ENCODE measurements at places on chromosomes 2 and 18.

GRCh38 chr18:74849301-74849700, 251.6 kb downstream of the ZNF407 start:
- DNase-seq, result no peak

DNA sequence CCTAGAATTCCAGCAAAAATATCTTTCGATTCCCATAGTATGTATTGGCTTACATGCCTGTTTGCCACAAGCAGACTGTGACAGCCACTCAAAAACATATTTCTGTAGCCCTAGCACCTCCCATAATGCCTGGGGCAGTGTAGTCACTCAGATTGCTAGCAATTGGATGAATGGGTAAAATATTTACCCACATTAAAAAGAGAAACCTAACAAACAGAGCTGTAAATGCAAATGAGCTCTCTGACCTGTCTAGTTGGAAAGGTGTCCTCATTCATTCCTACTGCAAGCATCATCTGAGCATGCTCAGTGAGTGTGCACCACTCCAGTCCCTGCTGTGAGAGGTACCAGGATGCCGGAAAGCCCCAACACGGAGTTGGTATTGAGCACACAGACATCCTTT, 234.0 kb upstream of the RAB12 start:
- peak; percentile 48 for DNase-seq

- DNase-seq, result no peak
Observed at GRCh38 chr2:169158874-169159273, 89.5 kb downstream of the DHRS9 start.

DNA sequence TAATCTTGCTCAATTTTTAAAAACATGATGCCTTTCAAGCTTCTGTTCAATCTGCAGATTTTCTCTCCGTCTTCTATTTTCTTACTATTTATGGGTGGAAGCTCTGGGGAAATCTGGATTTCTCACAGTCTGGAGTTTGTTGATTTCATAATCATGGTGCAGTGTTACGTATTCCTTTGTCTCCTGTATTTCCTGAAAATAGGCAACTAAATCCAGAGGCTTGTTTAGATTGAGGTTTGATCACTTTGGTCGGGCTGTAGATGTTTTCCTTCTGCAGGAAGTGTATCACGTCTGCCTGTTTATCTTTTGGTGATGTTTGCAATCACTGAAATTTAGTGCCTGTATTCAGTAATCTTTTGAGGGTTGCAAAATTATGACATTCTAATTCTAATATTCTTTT, 487.7 kb downstream of the LRRTM4 start:
- no peak for DNase-seq

DNA sequence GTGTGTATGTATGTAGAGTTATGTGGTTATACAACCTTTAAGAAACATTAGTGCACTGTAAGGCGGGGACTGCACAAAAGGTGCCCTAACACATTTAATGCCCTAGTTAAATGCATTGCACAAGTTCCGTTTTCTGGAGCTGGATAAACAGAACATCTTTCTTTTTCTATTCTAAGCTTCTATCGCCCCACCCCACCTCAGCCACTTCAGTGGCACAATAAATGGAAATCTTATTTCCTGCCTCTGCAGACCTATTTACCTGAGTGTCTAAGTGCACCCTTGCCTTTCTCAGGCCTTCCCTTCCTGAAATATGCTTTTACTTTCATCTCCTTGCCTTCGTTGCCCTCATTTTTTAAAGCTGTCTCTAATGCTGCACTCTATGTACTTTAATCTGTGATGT, 123.5 kb downstream of the TANC1 start:
- DNase-seq, result no peak

DNA sequence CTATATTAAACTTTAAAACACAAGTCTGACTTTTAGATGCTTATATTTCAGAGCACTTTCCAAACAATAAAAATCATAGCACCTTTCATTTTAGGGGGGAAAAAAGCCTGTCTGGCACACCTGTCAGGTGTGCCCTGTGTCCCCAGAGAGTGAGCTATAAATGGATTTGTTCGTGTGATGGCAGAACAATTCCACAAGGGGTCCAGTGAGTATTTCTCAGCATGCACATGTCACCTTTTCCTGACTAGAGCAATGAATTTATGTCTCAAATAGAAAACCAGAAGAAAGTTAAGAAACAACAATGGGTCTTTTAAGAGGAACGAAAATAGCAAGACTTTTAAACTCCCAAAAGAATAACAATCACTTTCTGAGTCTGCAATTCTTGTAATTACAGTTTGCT, 55.9 kb downstream of the ACVR1C start:
- no peak for DNase-seq

DNA sequence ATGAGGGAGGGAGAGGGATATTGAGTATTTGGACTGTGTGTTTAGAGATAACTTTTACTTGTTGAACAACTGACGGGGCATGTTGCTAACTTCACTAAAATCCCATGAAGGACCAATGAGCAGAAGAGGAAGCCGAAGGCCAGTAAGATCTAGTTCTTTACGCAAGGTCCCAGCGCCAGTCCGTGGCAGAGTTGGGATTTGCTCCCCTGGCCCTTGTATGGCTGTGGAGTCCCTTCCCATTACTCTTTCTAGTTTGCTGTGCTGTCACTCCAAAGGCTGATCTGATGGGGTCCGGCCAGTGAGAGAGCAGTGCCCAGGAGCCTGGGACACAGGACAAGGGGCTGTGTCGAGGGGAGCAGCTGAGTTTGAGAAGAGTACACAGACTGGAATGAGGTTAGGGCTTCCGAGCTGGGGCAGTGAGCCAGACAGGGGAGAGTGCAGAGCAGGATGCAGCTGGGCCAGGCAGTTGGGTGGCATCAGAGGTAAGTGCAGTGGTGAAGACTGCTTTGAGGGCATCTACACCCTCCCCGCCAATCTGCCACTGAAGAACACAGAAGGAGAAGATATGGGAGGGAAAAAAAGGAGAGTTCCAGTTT, 692.9 kb upstream of the HS6ST1 start:
- no peak for DNase-seq

DNA sequence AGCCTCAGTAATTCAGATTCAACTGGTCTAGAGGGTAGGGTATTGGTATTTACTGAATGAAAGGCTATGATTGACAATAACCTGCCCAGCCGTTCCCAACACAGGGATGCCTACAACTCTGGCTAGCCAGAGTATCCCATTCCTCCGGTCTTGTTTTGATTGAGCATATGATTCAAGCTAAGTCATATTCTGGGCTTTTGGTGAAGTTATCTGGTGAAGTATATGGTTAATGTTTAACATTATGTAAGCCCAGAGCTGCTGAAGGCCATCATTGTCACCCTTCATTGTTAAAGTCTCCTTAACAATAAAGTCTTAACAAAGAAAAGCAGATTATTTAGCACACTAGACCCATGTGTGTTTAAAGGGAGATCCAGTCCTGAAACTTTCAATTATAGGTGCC, 152.6 kb downstream of the EXOC6B start:
- no peak for DNase-seq

- no peak for DNase-seq
Observed at GRCh38 chr2:91477731-91478672, 2786.5 kb downstream of the RPIA start.
